Mesenteric fat pad (tissue), 1 donor: ENCODE measurements at places on chromosomes 1 and 21. TPM values are rescaled to one million over a fixed set of nuclear protein-coding genes. Genes with fewer than 3 reads are reported as not detected.

The PLEKHA6 gene
- total RNA-seq, result 3.5 TPM

The SLC2A5 gene
- total RNA-seq, result 12.9 TPM

The CDK18 gene
- 4.0 TPM for total RNA-seq

The SYT6 gene
- total RNA-seq, result not detected

The PBXIP1 gene
- 43.5 TPM for total RNA-seq

The S100A7A gene
- not detected for total RNA-seq

The VHLL gene
- not detected for total RNA-seq

The LRRN2 gene
- total RNA-seq, result 5.7 TPM

The VTCN1 gene
- total RNA-seq, result not detected

The C1orf167 gene
- total RNA-seq, result 1.1 TPM

The GNAT2 gene
- not detected for total RNA-seq

The KPRP gene
- not detected for total RNA-seq

The MSH4 gene
- total RNA-seq, result not detected

The C2CD4D gene
- not detected for total RNA-seq

The ZNF697 gene
- 11.0 TPM for total RNA-seq

The ROR1 gene
- 12.3 TPM for total RNA-seq

The CLEC20A gene
- total RNA-seq, result not detected

The NTNG1 gene
- not detected for total RNA-seq

The JTB gene
- total RNA-seq, result 102 TPM

The LRRC3 gene
- total RNA-seq, result 3.8 TPM

The KIF26B gene
- total RNA-seq, result 0.32 TPM

The GJA8 gene
- total RNA-seq, result not detected

The HMGB4 gene
- total RNA-seq, result not detected

The RGS16 gene
- total RNA-seq, result 25.0 TPM

The TMIGD3 gene
- total RNA-seq, result 13.7 TPM

The PSRC1 gene
- total RNA-seq, result 0.90 TPM

The SLC45A1 gene
- 2.0 TPM for total RNA-seq

The PLXNA2 gene
- 49.0 TPM for total RNA-seq

The FMO5 gene
- 2.5 TPM for total RNA-seq

The VWA1 gene
- 41.1 TPM for total RNA-seq

The L1TD1 gene
- total RNA-seq, result 0.42 TPM

The FAM43B gene
- 0.87 TPM for total RNA-seq

The TDRD10 gene
- total RNA-seq, result 7.2 TPM

The LRRC39 gene
- 1.0 TPM for total RNA-seq

The CELA3B gene
- total RNA-seq, result 0.90 TPM

The NCSTN gene
- total RNA-seq, result 102 TPM

The SYPL2 gene
- total RNA-seq, result 7.3 TPM

The ECM1 gene
- 33.1 TPM for total RNA-seq

The C1orf116 gene
- total RNA-seq, result 0.10 TPM

The TRIM45 gene
- total RNA-seq, result 0.64 TPM

The GAS5 gene
- total RNA-seq, result 223 TPM

The USH2A gene
- total RNA-seq, result not detected

The LCE6A gene
- total RNA-seq, result not detected

The TDRD5 gene
- total RNA-seq, result 0.35 TPM

The KRTAP21-2 gene
- total RNA-seq, result not detected

The CD5L gene
- not detected for total RNA-seq

The KLHDC7A gene
- total RNA-seq, result 0.93 TPM

The CRYAA gene
- not detected for total RNA-seq

The A3GALT2 gene
- total RNA-seq, result not detected

The COL11A1 gene
- total RNA-seq, result 0.22 TPM

The CCNL2 gene
- 162 TPM for total RNA-seq

The AIM2 gene
- total RNA-seq, result 0.74 TPM

The MROH9 gene
- not detected for total RNA-seq

The CYP4X1 gene
- 4.3 TPM for total RNA-seq

The CATSPERE gene
- 0.74 TPM for total RNA-seq
